ENCODE measurements at places on chromosomes 6 and 20. TPM values are rescaled to one million over a fixed set of nuclear protein-coding genes. Genes with fewer than 3 reads are reported as not detected.

Gene BPIFB2
- 0.09 TPM for total RNA-seq

Gene GGT7
- 34.5 TPM for total RNA-seq

Gene HLA-F
- 11.2 TPM for total RNA-seq

Gene SLC35F1
- total RNA-seq: 11.0 TPM

Gene DSP
- total RNA-seq: 77.0 TPM

Gene GABBR1
- total RNA-seq: 82.5 TPM

Gene FOXF2
- not detected for total RNA-seq

Gene GPLD1
- total RNA-seq: 8.4 TPM

Gene MYMX
- total RNA-seq: 7.5 TPM

Gene SMLR1
- total RNA-seq: not detected

Gene MICA
- 12.9 TPM for total RNA-seq

Gene ZBTB22
- total RNA-seq: 14.7 TPM

Gene CCHCR1
- total RNA-seq: 62.6 TPM

Gene WFDC12
- total RNA-seq: not detected

Gene EEF1A1
- total RNA-seq: 11,564 TPM

GRCh38 chr20:49893242-49894072 lies 21.9 kb downstream of the SPATA2 start:
- DNase-seq: no peak

DNA sequence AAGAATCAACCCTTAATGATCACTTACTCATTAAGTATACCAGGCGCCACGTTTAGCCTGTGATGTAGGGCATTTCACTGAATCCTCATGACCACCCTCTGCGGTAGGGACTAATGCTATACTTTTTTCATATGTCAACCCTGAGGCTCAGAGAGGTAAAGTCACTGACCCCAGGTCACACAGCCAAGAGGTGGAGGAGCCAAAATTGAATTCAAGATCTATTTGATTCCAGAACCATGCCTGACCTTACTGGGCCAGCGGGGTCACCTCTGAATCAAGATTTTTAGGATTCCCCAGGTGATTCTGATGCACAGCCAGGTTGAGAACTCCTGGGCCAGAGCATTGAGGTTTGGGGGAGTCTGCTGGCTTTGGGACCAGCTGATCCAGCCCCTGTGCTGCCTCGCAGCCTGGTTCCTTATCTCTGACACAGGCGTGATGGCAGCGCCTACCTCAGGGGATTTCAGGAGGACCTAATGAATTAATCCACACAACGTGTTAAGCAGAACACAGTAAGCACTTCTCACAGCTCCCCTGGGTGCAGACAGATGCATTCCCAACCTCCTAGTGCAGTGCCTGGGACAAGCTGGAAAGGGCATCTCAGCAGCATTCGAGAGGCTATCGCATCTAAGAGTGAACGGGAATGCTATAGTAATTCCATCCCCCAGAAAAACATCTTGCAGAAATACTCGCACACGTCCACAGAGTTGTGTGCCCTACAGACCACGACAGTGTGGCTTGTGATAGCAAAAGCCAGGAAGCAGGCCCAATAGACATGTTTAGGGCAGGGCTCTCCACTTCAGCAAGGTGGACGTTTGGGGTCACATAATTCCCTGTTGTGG lies 101.4 kb upstream of the PTPN1 start:
- no peak for DNase-seq

- no peak for DNase-seq
Measured at GRCh38 chr6:136695412-136695811, 96.9 kb downstream of the MAP3K5 start.

- no peak for DNase-seq
Measured at GRCh38 chr20:22763257-22763906, 179.0 kb upstream of the FOXA2 start.

GRCh38 chr6:37382994-37383765 lies 29.4 kb downstream of the RNF8 start:
- no peak for DNase-seq

DNA sequence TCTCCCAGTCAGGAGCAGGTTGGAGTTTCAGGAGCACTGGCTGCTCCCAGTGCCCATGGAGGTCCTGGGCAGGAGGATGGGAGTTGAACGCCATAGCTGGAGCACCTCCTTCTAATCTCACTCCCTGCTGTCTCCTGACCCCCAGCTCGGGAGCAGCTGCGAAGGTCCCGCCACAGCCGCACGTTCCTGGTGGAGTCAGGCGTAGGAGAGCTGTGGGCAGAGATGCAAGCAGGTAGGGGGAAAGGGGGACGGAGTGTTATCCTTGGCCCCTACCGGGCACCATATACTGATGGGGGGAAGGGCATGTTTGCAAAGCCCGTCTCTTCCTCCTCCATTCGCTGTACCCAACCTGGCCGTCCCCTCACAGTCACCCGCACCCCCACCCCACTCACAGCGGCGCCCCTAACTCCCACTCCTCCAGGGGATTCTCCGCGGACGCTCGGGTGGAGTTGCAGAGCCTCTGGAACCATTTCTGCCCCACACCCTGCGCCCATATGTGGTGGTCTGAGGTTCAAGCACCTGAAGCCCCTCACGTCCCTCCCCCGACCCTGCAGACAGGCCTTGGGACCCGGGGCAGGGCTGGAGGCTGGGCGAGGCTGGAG lies 16.7 kb downstream of the HSPA12B start:
- no peak for DNase-seq

- no peak for DNase-seq
Measured at GRCh38 chr20:11941593-11942246, 24.0 kb downstream of the BTBD3 start.

- no peak for DNase-seq
Measured at GRCh38 chr6:147892476-147892875, 384.0 kb downstream of the SAMD5 start.

DNA sequence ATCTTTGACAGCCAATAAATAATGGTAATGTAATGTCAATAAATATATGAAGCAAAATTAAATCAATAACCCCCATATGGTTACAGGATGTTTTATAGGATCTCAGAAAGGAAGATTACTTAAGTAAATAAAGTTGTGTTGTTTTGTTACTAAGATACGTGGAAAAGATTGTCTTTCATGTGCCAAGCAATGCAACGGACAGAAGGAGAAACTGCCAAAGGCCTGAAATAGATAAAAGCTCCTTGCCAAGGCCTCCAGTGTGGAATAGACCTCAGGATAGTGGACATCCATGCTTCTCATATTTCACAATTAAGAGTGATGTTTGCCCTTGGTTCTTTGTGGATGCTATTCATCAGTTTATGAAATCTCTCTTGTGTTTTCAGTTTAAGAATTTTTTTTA lies 16.4 kb upstream of the FNDC1 start:
- no peak for DNase-seq

- DNase-seq: no peak
Measured at GRCh38 chr20:51678026-51678697, 90.0 kb downstream of the ATP9A start.

DNA sequence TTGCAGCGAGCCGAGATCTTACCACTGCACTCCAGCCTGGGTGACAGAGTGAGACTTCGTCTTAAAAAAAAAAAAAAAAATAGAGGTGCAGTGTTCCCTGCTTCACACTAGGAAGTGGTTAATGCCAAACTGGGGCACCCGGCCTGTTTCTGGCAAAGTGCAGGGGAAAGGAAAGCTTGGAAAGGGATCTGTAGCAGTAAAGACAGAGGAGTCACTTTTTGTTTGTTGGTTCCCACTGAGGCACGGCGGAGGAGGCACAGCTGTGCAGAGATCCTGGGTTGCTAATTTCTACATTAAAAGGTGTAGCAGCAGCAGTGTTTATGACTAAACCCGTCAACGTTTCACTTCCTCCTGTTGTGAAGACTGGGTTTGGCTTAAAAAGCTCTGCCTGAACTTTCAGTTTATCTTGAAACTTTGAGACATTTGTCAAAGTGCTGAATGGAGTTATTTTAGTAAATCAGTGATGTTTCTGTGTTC lies 125.6 kb downstream of the CARMIL1 start:
- no peak for DNase-seq

DNA sequence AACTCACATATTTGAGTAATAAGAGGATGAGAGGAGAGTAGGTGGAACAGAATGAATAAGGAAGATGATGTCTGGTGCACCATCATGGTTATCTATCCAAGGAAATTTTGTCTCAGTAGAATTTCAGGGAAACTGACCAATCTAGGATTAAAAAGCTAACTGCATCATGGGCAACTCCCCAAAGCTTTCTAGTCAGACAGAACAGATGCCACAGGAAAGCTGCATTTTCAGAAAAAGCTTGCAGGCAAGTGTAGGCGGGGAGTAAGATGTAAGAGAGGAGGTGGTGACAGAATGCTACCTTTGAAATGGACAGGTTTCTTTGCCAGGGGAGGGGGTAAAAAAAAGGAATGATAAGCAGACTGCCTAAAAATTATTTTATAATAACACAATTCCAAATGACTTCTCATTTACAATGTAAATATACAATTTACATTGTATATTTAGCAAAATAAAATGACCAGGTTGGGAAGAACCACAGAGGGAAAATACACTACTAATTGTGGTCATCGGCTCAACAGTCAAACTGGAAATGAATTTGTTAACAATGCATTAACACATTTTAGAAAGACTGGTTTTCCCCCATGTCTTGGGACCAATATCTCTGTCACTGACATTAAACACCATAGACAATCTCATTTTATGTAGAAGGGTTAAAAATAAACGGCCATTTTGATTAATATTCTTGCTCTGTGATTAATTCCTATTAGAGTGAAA lies 15.1 kb downstream of the NHSL1 start:
- no peak for DNase-seq

GRCh38 chr6:35973670-35974222 lies 50.7 kb downstream of the SLC26A8 start:
- no peak for DNase-seq

- no peak for DNase-seq
Measured at GRCh38 chr6:125511809-125512396, 210.1 kb upstream of the HDDC2 start.

GRCh38 chr6:100880149-100880852 lies 828 bp downstream of the ASCC3 start:
- DNase-seq: no peak

GRCh38 chr6:49003348-49003747 lies 459.7 kb downstream of the MMUT start:
- DNase-seq: no peak

- no peak for DNase-seq
Measured at GRCh38 chr6:13660273-13660672, 45.1 kb downstream of the NOL7 start.

GRCh38 chr6:81895511-81896185 lies 143.2 kb upstream of the TENT5A start:
- no peak for DNase-seq

GRCh38 chr6:144315226-144315980 lies 30.3 kb downstream of the UTRN start:
- no peak for DNase-seq

DNA sequence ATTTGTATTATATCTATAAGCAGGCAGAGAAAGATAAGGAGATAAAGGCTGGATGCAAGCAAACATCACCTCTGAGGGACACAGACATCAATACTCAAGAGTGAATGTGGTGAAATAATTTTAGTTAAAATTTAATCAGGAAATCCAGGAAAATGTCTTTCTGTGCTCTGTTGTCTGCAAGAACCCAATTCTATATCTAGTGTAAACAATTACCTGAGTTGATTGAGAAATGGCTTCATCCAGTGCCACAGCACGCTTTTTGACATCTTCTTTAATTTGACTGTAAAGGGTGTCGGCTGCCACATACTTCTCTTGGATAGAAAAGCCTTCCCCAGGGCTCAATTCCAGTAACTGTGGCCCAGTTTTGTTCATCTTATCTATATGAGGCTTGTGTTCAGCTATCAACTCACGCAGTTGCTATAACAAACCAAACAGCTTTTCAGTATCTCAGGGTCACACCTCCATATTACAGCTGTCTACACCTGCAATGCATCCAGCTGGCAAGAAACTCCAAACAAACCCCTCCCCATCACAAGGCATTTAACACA lies 131.6 kb downstream of the DST start:
- no peak for DNase-seq

GRCh38 chr6:157721426-157721825 lies 101.6 kb upstream of the SNX9 start:
- no peak for DNase-seq

DNA sequence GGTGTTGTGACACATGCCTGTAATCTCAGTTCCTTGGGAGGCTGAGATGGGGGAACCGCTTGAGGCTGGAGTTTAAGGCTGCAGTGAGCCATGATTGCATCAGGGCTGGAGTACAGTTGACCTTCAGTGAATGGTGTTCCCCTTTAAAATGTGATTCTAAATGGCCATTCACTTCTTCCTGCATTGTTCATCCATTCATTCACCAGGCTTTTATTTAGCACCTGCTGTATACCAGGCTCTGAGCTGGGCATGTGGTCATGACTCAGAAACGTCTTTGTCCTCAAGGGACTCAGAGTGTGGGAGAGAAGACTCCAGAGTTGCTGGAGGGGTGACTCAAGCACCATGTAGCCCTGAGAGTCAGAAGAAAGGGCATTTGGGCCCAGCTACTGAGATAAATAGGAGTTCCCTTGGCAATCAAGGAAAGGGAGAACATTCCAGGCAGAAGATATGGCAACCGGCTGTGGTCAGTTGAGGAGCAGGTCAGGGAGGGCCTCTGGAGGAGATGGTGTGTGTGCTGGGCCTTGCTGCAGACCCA lies 101.1 kb downstream of the DLGAP4 start:
- no peak for DNase-seq

GRCh38 chr20:51759769-51760510 lies 8.2 kb downstream of the ATP9A start:
- no peak for DNase-seq

- DNase-seq: no peak
Measured at GRCh38 chr20:50048420-50049166, 64.4 kb downstream of the UBE2V1 start.

- DNase-seq: peak; percentile 2
Measured at GRCh38 chr6:3291987-3292386, 33.2 kb downstream of the PSMG4 start.

DNA sequence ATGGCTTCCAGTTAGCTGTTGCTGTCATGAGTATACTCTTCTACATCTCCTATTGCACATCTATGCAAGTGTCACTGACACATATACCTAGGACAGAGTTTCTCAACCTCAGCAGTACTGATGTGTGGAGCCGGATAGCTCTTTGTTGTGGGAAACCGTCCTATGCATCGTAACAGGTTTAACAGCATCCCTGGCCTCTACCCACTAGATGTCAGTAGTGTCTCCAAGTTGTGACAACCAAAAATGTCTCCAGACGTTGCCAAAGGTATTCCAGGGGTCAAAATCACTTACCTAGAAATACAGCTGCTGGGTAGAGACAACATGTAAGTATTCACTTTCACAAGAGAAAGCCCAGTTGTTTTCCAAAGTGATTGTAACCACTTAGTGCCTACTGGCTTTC lies 637.6 kb downstream of the RNF144B start:
- DNase-seq: peak; percentile 43

- no peak for DNase-seq
Measured at GRCh38 chr20:62561948-62562347, 80.4 kb upstream of the SLCO4A1 start.

DNA sequence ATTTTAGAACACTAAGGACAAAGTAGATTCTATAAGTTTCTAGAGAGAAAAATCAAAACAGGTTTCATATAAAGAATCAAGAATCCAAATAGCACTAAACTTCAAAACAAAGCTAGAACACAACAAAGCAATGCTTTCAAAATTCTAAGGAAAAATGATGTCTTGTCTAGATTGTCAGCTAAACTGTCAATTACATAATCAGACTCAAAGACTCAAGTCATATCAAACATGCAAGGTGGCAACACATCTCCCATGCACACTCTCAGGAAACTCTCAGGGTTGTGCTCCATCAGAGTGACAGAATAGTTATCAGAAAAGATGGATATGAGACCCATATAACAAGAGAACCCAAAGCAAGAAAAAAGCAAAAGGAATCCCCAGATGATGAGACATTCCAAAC lies 23.9 kb downstream of the HACE1 start:
- DNase-seq: no peak

All from WTC11 (cell line).